ENCODE measurements at places on chromosomes 12 and 14.

- no peak for DNase-seq
Measured at GRCh38 chr14:69284170-69284569, 24.2 kb downstream of the GALNT16 start.

DNA sequence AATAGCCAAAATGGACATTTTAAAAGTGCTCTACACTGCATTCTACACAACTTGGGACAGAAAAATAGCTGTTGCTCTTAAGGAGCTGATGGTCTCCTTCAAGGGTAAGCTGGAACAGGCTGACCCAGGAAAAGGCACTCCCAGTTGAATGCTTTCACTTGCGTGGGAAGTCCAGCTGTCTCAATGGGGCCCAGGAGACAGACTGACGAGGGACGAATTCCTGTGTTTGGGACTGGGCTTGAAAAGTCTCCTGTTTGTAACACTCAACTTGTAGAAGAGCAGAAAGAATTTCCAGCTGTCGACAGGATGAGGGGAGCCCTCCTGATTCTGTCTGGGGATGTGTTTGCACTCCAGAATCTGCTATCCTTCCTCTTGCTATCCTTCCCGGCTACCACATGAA lies 180.8 kb downstream of the ZFP36L1 start:
- DNase-seq: peak; percentile 89

DNA sequence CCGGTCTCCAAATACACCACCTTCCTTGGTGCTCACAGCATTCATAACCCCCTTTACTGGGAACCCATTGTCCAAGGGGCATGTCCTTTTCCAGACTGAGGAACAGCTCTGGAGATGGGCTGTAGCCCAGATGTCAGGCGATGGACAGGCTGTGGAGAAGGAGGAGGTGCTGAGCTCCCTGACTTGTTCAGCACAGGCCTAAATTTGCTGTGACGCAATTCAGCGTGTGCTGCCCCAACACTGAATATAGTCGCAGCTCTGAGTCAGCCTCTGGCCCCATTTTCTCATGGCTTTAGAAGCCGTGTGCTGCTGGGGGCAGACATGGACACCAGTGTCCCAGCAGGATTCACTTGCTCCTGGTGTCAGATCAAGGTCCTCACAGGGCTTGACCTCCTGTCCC lies 269.1 kb downstream of the EMP1 start:
- DNase-seq: no peak

DNA sequence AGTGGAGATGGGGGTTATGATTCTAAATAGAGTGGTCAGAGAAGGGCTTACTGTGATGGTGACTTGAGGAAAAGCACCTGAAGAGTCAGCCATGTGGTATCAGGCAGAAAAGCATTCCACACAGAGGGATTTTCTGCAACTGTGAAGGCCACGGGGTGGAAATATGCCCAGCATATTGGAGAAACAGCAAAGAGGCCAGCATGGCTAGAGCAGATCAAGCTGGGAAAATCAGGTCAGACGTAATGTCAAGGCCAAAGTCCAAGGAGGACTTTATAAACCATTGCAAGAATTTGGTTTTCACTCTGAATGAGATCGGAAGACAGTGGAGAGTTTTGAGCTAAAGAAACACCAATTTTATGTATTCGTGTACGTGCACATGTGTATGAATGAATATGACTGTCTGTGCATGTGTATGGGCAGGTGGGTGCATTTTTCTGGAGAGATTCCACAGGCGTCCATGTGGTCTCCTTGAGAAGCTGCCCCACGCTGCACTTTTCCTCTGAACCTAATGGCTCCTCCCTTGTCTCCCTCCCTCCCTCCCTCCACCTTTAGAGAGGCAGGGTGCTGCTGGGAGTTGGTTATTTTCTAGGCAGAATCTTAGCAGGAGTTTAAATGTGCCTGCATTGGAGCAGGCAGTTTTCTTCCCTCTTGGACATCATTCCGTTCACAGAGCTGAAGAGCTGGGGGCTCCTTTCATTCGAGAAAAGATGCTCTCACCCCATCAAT lies 97.4 kb upstream of the PPP4R3A start:
- no peak for DNase-seq

DNA sequence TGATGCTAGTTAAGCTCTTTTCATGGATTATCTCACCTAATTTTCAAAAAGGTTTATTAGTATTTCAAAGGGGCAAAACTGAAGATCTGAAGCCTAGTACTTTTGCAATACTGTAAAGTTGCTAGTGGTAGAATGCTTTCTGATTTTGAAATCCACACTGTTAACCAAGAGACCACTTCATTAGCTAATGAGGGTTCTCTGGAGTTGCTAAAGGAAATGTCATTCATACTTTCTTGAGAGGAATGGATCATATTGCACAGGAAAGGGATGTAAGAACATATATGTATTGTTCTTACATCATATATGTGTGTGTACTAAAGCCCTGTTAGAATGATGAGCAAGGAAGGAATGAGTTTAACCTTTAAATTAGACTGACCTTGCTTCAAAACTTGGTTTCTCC lies 39.0 kb upstream of the LDHB start:
- DNase-seq: no peak

DNA sequence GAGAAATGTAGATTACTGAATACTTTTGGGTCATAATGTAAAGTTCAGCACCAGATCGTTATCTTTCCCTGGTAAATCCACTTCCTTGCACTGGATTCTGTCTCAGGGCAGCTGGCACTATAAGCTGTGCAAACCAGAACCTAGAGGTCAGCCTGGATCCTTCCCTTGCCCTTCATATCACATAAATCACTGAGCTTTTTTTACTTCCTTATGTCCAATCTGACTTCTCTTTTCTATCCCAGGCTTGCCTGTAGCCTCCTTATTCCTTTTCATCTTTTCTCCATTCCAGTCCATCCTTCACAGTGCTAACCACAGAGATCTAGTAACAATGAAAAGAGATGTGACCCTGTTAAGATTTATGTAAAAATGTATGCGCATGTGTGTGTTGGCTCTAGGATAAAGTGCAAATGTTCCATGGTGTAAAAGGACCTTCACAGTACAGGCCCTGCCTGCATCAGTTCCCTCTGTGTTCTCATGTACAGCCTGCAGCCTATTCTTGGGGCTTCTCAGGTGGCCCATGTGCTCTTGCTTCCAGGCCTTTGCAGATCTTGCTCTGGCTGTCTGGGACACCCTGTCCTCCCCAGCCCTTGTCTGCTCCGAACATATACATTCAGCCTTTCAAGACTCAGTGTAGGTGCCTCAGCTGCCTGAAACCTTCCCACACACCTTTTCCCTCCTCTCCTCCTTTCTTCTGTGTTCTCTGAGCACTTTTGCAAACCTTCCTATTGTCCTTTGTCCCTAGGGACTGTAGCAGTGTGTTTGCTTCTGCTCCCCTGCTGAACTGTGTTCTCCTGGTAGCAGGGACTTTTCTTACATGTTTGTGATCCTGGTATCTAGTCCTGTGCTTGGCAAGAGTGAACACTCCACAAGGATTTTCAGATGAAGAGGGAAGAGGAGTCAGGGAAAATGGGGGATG lies 30.0 kb downstream of the PELI2 start:
- no peak for DNase-seq

DNA sequence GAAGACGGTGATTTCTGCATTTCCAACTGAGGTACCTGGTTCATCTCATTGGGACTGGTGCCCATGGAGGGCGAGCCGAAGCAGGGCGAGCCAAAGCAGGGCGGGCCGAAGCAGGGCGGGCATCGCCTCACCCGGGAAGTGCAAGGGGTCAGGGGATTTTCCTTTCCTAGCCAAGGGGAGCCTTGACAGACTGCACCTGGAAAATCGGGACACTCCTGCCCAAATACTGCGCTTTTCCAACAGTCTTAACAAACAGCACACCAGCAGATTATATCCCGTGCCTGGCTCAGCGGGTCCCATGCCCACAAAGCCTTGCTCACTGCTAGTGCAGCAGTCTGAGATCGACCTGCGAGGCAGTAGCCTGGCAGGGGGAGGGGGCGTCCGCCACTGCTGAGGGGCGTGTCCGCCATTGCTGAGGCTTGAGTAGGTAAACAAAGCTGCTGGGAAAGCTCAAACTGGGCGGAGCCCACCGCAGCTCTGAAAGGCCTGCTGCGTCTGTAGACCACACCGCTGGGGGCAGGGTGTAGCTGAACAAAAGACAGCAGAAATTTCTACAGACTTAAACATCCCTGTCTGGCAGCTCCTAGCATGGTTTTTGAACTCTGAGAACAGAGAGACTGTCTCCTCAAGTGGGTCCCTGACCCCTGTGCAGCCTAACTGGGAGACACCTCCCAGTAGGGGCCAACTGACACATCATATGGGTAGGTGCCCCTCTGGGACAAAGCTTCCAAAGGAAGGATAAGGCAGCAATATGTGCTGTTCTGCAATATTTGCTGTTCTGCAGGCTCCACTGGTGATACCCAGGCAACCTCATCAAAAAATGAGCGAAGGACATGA lies 77.2 kb downstream of the BAZ1A start:
- DNase-seq: no peak

Measured in tongue (tissue), 3 donors.